ENCODE measurements at places on chromosomes 3 and 15.

DNA sequence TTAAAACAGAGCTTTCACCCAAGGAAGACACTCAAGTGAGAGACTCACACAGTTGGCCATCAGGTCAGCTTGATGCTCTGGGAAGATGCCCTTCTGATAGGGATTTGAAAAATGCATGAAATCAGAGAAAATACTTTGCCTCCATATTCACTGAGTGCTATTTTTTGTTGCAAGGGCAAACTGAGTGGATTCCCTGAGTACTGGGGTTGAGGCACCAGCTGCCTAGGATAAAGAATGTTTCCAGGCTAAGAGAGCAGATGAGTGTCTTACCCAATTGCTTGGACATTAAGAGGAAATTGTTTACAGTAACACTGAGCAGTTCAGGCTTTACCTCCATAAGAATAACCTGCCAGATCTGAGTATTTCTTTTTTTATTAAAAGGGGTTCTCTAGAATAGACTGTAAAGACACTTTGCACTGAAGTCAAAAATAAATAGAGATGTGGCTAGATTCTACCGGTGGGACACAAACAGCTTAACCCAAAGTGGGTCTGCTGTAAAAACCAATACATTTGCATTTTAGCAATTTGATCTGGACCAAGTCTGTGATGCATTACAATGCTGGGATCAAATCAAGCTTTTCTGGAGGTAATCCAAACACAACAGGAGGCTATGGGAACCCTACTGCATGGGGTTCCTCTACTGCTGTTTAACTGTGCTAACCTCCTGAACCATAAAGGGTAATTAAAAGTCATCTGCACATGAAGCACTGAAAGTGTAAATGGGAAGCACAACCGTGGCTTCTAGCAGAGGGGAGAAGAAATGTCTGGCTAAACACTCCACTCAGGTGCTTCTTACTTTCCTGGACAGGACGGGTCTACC lies 238.8 kb upstream of the WNT5A start:
- no peak for DNase-seq

DNA sequence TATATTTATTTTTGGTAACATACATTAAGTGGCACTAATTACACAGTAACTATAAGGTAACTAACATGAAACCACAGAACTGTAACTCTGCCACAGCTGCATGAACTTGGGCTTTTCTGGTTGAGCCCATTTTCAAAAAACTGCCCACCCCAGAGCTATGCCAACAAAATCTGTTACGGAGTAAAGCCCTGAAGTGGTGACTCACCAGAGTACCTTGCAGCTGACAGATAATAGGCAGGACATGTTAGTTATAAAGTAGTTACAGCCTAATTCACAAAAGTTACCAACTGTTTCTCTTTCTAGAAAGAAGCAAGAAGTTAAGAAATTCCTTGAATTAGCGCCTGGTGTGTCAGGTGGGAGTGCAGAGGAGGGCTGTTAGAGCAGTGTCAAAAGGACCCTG lies 1.5 kb upstream of the GPX1 start:
- DNase-seq = no peak

DNA sequence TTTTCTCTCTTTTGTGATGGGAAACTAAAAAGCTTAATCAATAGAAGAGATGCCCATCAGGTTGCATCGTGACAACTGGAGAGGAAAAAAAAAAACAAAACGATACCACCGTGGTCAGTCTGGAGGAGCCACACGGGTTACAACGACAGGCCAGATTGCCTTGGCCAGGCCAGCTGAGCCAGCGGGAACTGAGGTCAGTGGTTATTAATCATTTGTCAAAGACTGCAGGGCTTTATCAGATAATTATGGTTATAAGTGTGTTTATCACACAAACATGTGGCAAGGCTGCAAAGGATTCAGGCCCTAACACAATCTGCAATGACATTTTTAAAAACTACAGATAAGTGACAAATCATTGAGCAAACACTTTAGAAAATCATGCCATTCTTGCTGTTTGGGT lies 135.0 kb upstream of the FAM3D start:
- DNase-seq = no peak

DNA sequence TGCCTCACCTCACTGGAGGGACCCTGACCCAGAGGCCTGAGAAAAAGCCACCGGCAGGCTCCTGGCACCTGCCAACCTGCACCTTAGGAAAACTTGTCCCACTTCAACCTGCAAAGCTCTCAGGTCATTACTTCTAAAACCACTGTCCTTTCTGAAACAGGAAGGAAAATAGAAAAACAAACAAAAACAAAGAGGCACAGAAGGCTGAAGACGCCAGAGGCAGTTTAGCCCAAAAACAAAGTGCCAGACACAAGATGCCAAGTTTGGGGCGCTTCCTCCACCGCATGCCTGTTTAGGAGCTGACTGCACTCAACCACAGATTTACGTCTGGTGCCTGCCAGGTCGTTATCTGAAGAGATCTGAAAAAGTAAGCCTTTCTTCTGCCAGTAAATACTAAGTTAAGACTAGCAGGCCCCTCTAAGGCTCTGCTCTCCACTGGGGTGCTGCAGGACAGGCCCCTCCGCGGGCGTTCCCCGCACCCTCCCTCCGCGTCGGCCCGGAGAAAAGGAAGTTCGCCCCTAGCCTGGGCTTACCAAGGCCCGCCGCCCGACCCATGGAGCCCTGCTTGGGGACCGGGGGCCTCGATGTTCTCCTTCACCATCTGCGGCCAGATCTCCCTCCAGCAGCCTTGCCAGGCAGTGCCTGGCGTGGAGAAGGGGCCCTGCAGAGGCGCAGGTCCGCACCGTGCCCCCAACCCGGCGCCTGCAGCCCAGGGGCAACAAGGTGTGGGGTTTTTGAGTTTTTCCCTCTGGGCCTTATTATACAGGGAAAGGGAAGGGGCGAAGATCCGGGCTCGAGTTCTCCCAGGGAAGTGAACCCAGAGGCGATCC lies 1.3 kb downstream of the GOLGA8A start:
- no peak for DNase-seq

DNA sequence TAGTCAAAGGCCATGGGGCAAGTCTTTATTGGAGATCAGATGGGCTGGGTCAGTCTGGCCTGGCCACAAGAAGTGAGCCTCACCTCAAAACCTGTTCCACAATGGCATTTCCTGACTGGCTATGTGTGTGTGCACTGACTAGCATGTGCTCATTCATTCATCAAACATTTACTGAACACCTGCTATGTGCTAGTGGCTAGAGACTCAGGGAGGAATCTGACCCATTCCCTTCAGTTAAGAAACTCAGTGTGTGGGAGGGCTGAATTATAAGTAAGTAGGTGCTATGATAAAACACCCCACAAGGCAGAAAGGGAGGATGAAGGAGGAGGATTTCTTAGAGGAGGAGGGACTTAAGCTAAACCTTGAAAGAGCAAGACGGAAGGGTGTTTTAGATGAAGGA lies 5.4 kb upstream of the CGNL1 start:
- DNase-seq = no peak

DNA sequence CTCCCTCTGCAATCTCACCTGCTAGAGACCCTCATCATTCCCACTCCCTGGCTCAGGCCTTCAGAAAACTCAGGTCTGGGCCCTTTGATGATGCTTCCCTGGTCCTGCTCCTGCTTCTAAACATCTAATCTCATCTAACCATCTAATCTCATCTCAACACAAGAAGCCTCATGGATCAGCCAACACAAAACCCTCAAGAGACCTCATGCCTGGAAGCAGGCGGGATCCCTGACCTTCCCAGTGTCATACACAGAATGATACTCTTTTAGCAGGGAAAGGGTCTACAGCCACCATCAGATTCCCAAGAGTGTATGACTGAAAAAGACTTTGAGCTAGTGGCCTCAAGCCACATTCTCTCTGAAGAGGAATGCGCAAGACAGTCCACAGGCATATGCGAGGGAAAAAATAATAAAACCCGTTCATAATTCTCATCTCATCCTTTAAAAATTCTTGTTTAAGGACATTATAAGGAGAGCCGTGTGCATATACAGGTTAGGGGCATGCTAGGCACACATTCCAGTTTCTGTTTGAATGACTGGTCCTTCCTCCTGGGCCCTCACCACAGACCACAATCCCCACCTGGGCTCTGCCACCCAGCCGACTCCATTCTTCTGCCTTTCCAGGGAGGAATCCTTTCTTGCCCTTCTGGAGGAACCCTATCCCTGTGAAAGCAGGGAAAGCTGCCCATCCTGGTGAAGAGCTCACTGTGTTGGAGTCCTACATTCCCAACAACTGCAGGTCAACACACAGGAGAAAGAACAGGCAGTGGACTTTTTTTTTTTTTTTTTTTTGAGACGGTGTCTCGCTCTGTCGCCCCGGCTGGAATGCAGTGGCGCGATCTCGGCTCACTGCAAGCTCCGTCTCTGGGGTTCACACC lies 2.2 kb downstream of the ZXDC start:
- no peak for DNase-seq

- DNase-seq = peak; percentile 28
Measured at GRCh38 chr3:73215281-73215680, 153.8 kb downstream of the EBLN2 start.

- peak; percentile 10 for DNase-seq
Measured at GRCh38 chr3:632571-633170, 436.1 kb downstream of the CHL1 start.

DNA sequence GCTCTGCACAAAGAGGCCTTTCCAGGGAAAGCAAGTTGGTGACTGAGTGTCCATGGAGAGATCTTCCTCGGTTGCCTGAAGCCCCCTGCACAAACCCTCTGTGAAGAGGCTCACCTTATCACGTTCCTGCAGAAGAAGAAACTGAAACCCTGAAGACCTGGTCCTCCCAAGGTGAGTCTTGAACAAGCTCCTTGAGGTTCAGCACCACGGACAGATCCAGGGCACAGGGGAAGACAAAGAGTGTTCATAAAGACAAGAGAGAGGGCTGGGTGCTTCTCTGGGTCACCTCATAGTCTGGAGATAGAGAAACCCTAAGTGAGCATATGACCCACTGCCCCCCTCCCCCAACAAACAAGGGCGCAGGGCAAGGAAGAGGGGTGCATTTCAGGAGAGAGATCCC lies 21.7 kb upstream of the TBC1D21 start:
- peak; percentile 33 for DNase-seq

- DNase-seq = no peak
Measured at GRCh38 chr15:88023914-88024313, 232.6 kb downstream of the NTRK3 start.

DNA sequence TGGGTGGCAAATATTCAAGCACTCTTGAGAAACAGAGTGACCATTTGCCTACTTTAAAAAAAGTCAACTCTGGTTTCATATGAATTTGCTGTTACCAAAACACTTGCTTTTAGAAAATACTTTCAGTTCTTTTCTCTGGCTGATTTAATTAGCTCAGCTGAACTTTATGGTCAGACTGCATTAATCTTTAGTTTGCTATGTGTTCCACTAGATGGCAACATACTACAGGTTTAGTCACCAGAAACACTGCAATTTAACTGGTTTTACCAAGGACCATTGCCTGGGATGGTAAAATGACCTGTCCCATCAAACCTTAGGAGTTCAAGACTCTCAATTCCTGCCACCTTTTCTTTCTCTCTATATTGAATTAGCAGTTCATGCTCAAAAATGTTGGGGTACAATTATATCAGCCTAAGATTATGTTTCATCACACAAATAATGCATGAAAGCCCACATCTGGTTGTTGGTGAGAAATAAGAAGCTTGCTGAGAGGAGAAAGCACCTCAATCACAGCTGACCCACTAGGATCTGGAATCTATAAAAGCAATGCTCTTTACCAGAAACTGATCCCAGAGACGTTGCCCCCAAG lies 14.2 kb downstream of the EIF4E3 start:
- peak; percentile 38 for DNase-seq

GRCh38 chr3:60081381-60082095 lies 1031.7 kb upstream of the CFAP20DC start:
- DNase-seq = no peak

- DNase-seq = no peak
Measured at GRCh38 chr3:94564247-94564646, 501.4 kb downstream of the NSUN3 start.

GRCh38 chr15:81294516-81294880 lies 29.4 kb downstream of the STARD5 start:
- DNase-seq = no peak

DNA sequence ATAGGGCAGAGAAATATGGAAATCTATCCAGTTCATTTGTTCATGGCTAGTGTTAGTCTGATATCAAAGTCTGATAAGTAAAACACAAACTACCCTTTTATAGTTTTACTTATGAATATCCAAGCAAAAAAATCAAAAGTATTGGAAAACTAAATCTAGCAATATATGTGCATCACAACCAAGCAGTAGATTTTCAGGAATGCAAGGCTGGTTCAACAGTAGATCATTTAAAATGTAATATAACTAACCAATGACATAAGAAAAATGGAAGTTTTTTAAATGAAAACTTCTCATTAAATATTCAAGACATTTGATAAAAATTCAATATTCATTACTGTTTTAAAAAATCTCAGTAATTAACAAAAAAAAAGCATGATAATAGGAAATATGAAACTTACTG lies 12.8 kb upstream of the AQP9 start:
- no peak for DNase-seq

DNA sequence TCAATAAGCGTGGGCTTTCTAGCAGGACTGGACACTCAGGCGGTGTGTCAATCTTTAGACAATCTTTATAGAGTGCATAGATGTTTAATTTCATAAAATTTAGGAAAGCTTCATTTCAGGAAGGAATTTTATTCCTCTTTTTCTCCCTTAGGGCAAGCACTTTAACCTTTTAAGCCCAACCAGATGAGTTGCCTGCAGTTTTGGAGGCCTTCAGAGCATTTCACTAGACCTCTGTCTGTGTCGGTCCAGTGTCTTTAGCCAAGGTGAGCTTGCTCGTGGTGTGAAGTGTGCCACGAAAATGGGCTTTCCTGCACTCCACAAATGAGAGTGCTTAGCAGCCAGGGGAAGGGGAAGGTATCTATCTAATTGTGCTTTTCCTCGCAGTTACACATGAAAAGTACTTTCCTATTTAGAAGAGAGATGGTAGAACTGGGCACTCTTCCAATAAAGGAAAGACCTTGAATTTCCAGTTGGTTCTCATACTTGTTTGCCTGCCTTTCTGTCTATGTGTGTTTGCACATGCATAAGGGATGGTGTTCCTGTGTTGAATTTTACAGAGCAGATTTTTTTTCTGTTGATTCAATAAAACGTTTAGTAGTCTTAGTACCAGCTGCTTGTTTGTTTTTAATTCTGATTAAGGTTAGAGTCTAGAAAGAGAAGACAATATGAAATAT lies 53.6 kb downstream of the FEZF2 start:
- no peak for DNase-seq

Data from stromal cell of bone marrow (primary cell).